ENCODE measurements at places on chromosomes 5 and 9.

DNA sequence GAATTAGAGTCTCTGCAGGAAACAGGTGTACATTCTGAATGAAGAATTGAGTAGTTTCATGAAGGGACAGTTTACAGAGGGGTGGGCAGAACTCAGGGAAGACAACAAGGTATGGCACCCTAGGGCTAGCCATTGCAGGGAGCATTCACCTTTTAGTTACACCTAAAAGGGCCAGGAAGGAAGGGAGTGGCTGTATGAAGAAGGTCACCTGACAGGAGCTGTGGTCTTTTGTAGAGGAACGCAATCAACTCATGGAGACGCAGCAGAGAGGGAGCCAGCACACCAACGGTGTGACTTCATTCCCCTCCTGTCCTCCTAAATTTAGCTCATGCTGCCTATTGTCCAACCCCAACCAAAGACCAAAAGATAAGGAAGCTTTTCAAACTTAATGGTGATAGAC is 12.7 kb upstream of the ZCCHC7 start:
- no peak for DNase-seq

GRCh38 chr9:130500340-130501180 is 55.8 kb downstream of the ASS1 start:
- no peak for DNase-seq

DNA sequence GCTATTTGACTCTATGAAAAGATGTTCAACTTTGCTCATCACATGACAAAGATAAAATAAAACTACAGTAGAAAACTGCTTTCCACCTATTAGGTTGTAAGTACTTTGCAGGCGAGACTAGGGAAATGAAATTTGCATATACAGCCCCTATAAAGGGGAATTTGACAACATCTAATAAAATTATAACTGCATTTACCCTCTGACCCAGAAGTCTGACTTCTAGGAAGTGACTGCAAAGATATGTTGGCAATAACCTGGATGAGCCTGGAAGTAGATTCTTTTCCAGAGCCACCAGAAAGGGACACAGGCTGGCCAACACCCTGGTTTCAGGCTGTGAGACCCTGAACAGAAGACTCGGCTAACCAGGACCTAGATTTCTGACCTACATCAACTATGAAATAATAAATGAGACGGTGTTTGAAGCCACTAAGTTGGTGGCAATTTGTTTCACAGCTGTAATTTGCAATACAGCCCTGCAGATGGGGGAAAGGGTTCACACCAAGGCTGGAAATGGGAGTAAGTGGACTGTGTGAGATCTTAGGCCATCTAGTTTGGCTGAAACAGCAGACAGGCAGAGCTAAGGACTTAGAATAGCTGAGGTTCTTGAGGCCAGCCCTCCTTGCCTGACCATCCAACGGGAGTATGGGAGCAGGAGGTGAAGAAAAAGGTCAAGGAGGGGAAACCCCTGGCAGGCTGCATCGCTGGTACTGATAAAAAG is 106.6 kb downstream of the SIL1 start:
- no peak for DNase-seq

DNA sequence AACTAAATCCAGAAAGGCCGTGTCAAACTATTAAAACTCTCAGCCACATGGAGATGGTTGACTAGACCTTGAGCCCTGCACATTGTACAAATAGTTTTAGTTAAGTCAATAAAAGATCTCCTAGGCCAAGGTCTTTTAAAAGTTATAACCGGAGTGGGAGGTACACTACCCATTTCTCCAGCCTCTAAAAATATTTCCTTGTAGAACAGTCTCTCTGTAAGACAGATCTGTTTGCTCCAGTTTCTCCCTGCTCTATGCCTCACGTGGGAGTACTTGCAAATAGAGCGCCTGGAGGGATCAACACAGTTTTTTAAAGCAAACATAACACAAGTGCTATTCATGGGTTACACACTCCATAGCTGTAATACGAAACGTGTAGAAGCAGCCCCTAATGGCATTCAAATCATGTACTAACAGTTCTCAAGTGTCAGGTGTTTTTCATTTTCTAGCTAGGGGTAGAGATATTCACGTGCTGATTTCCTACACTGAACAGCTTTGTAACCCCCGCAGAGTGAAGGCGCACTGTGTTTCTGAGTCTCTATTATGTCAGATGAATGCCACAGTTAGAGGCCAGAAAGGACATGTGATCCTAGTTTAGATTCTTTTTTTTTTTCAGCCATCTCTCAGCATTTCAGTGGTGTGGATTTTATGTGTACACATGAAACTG is 703.4 kb upstream of the GRAMD2B start:
- DNase-seq = no peak

GRCh38 chr9:107868186-107868585 is 378.6 kb upstream of the KLF4 start:
- no peak for DNase-seq

DNA sequence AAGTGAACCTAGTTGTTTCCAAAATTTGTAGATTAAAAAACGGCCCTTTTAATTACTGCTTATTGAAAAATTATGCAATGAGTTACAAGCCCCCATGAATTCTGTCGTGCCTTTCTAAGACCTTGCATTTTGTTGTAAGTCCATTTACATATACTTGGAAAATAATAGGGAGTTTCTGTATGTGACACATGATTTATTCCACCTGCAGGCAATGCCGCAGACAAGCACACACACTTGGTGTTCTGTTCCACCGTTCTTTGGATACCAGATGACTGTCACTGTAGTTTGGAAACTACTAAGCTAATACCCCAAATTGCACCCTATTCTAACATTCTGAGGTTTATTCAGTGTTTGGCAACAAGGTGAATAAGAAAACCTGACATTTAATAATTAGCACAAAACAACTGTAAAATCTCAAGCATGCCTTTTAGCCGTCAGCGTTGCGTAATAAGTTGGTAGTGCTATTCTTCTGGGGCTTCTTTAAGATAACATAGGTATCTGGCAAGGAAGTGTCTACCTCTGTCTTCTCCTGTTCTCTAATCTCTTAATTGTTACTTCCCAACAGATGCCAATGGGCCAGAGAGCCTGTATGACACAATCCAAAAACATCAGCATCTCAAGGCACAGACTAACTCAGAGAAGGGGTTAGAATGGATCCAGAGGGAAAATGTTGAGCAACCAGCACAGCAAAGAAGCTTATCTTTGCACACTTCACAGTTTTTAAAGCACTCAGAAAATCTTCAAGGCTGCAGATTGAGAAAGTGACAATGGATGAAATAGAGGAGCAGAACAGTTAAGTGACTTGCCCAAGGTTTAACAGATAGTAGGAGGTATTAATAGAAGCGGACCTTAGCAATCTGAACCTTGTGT is 48.2 kb upstream of the DPYSL3 start:
- no peak for DNase-seq

GRCh38 chr9:93886911-93887310 is 68.2 kb downstream of the BARX1 start:
- DNase-seq = no peak

GRCh38 chr9:129027224-129027684 is 877 bp downstream of the SH3GLB2 start:
- DNase-seq = no peak

GRCh38 chr5:11854936-11855335 is 49.3 kb downstream of the CTNND2 start:
- DNase-seq = no peak

DNA sequence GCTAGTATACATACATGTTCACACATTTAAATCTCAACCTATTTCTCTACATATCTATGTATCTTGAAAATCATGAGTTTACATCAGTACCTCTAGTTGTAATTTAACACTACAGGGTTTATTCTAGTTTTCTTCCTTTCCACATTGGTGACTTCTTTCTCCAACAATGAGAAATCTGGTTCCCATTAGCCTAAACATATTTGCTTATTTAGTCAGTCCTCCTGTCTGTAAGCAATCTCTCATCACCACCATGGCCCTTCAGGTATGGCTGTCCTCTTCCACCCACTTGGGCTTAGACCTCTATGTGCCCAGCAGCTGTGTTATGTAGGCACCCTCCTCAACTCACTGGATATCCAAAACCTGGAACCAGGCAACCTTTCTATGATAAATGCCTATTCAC is 8.0 kb upstream of the SPATA31D1 start:
- no peak for DNase-seq

DNA sequence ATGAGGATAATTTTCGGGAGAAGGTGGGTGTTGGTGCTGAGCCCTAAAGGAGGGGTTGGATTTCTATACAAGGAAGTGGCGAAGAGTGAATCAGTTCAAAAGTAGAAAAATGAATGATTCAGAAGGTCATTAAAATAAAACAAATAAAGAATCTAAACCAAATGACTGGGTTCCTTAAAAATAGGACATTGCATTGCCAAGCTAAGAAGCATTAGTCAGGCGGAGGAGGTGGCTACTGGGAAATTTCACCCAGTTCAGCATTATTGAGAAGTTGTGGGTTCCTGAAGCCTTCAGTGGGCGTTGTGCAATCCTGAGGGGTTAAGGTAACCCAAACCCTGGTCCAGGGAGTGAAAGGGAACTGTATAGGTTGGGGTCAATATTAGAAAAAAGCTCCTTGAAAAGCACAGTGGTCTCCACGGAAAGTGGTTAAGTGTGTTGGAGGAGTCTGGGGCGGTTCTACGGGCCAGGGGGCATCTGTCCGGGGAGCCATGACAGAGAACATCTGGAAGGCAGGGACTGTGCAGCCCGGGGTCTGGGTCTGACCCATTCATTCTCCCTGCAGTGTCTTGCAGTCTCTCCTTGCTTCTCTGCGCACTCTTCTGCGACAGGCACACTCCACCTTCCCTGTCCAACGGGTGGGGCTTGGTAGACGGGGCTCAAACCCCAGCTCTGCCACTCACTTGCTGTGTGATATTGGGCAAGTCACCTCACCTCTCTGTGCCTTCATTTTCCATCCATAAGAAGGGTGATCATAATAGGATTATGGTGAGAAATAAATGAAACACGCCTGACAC is 27.6 kb upstream of the DUSP1 start:
- no peak for DNase-seq

DNA sequence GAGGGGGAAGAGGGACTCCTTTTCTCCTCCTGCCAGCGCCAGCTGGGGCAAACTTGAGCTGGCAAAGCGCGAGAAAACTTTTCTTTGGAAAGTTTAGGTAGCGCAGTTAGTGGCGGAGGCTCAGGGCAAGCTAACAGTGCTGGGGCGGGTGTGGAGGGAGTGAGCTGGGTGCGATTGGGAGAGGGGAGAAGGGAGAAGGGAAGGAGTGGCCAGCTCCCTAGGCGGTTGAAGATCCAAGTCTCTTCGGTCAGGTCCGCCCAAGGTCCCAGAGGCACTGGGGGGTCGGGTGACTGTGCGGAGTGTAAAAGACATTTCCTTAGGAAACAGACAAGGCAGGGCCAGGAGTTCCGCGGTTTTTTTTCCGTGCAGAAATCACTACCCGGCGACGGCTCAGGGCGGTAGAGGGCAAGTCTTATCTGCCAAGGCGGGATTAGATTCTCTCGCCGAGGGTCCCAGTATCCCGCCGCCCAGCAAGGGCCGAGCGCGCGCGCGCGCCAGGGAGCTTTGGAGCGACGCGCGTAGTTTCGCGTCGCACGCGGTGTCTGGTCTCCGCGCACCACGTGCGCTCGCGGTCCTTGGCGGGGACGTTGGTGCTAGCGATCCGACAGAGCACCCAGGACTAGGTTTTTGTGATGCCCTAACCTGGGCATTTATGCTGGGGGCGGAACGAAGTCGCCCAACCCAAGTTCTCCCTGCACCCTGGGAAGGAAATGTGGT is 33.6 kb upstream of the NFIB start:
- no peak for DNase-seq

DNA sequence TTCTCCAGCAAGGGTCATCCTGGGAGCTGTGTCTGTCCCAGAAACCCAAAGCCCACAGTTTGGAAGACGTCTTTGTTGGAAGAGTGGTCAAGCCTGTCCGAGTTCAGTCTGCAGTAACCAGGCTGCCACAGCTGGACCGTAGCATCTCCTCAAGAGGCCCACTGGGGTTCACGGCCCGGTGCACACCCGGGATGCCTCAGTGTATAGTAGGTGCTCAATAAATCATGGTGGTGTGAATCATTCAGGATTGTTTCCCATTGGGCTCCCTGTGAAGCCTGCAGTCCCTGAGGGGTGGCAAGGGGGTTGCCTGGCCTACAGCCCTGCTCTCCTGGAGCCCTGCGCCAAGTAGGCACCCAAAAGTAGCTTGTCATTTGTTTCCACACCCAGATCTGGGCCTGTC is 10.3 kb upstream of the PRRX2 start:
- no peak for DNase-seq

DNA sequence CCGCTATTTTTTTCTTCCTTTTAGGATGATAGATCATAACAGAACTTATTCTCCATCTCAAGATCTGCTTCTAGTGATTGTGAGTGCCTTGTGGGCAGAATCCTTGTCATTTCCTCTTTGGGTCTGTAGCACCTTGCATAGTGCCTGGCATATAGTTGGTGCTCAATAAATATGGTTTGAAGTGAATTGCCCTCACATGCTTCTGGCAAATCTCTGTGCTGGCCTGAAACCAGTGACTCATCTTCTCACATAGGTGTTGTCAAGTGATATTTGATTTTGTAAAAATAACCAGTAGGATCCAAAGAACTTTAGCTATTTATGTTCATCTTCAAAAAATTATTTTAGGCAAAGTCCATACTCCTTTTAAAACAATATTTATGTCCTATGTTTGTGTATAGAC is 86.7 kb downstream of the GABRG2 start:
- DNase-seq = no peak

GRCh38 chr5:58666141-58666540 is 83.3 kb downstream of the RAB3C start:
- DNase-seq = no peak

- no peak for DNase-seq
Observed at GRCh38 chr9:129327552-129328328, 149.7 kb upstream of the IER5L start.

- no peak for DNase-seq
Observed at GRCh38 chr5:132101385-132101880, 27.8 kb downstream of the CSF2 start.

GRCh38 chr5:115471345-115472063 is 73.1 kb downstream of the FEM1C start:
- no peak for DNase-seq

Data from effector memory CD4-positive, alpha-beta T cell (primary cell).